ENCODE measurements at places on chromosomes 12 and 14. TPM values are rescaled to one million over a fixed set of nuclear protein-coding genes. Genes with fewer than 3 reads are reported as not detected.

The TSHR gene
- total RNA-seq: 0.87 TPM

DNA sequence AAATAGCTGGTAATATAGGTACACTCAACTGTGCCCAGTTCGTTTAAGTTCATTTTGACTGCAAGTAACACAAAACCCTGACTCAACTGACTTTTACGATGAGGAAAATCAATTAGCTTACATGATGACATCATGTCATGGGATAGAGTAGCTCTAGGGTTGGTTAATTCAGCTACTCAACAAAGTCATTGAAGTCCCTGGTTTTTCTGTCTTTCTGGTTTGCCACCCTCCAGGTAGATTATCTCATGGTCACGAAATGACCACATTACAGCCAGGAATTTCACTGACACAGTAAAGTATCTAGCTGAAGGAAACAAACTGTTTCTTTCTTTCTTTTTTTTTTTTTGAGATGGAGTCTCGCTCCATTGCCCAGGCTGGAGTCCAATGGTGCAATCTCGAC lies 68.5 kb upstream of the FUT8 start:
- H3K4me1 ChIP-seq: peaks cover 5% of the 10 kb centered on the region
- no peak overlapping the region for H3K4me3 ChIP-seq
- H3K27me3 ChIP-seq: no peaks in the 10 kb centered on the region
- no peak overlapping the region for H3K27ac ChIP-seq
- no peaks in the 10 kb centered on the region for H3K36me3 ChIP-seq

DNA sequence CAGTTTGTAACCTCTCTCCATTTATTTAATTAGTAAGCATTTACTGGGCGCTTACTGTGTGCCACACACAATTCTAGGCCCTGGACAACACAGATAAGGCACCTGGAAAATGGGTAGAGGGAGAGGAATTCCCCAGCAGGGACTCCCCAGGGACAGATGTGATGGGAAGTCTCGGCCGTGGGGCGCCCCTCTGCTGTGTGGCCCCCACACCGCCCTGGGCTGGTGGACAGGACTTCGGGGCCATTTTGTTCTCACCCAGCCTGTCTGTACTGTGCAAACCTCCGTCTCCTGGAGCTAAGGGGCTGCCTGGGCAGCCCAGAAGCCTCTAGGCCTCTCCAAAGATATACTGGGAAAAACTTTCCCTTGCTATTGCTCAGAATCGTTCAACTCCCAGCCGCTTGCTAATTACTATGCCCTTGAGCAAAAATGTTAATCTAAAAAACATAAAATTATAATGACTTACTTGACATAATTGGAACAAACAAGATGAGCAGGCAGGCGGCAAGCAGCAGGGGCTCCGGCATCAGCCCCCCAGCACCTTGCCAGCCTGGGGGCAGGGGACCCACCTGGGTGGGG lies 64.4 kb upstream of the NCOR2 start:
- peaks cover 37% of the 10 kb centered on the region for H3K4me1 ChIP-seq
- DNase-seq: no peak
- no peaks in the 10 kb centered on the region for H3K27me3 ChIP-seq
- H3K4me3 ChIP-seq: no peak overlapping the region

DNA sequence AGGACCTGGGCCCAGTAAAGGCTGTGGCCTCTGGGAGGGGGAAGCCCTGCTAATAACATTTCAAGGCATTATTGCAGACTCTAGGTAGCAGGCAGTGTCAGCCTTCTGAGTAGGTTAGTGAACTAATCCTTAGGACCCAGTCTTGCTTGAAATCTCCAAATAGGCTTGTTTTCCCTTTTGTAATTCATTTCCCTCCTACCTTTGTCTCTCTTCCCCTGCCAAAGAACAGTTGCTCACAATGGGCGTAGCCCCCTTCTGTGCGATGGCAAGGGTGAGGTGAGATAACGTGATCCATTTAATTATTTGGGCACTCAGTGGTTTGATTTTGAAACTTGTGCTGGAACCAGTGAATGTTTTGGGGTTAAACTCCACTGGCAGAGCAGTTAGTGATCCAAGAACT lies 10.9 kb downstream of the PELI2 start:
- H3K4me1 ChIP-seq: peaks cover 23% of the 10 kb centered on the region
- DNase-seq: no peak
- H3K27ac ChIP-seq: no peak overlapping the region
- H3K36me3 ChIP-seq: no peaks in the 10 kb centered on the region

DNA sequence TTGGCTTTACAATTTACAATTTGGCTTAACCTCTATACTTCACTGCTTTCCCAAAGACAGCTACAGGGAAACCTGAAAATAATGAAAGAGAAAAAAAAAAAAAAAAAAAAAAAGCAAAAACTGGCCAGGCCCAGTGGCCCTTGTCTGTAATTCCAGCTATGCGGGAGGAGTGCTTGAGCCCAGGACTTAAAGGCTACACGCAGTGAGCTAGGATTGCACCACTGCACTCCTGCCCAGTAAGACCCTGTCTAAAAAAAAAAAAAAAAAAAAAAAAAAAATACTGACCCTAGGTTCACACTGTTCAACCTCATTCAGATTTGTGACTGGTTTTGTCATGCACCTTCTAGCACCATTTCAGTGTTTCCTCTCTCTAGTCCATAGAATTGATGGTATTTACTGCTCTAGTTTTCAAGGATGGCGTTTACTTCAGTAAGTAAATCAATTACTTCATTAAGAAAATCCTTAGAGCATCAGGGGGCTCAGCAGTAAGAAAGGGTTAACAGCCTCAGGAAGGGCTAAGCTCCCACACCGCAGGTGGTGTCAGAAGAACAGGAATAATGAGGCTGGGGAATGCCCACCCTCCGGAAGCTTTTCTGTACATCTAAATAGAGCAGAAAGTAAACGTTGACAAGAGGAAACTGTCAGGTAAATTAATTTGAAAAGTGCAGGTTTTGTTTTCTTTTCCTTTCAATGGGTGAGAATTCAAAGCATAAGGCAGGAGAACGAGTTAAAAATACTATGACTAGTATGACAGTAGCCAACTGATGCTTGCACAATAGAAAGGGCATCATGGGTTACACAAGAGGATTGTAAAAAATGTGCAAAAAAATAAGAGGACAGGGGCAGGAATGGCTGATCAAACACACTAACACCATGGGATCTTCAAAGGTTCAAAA lies 115.0 kb upstream of the MDM1 start:
- H3K36me3 ChIP-seq: no peaks in the 10 kb centered on the region
- H3K27me3 ChIP-seq: no peaks in the 10 kb centered on the region
- no peak for DNase-seq
- H3K4me1 ChIP-seq: peaks cover 2% of the 10 kb centered on the region
- H3K4me3 ChIP-seq: no peak overlapping the region
- no peak overlapping the region for H3K27ac ChIP-seq

GRCh38 chr14:31489691-31490090 lies 1.9 kb upstream of the GPR33 start:
- DNase-seq: no peak
- H3K4me3 ChIP-seq: no peak overlapping the region
- no peaks in the 10 kb centered on the region for H3K27me3 ChIP-seq

DNA sequence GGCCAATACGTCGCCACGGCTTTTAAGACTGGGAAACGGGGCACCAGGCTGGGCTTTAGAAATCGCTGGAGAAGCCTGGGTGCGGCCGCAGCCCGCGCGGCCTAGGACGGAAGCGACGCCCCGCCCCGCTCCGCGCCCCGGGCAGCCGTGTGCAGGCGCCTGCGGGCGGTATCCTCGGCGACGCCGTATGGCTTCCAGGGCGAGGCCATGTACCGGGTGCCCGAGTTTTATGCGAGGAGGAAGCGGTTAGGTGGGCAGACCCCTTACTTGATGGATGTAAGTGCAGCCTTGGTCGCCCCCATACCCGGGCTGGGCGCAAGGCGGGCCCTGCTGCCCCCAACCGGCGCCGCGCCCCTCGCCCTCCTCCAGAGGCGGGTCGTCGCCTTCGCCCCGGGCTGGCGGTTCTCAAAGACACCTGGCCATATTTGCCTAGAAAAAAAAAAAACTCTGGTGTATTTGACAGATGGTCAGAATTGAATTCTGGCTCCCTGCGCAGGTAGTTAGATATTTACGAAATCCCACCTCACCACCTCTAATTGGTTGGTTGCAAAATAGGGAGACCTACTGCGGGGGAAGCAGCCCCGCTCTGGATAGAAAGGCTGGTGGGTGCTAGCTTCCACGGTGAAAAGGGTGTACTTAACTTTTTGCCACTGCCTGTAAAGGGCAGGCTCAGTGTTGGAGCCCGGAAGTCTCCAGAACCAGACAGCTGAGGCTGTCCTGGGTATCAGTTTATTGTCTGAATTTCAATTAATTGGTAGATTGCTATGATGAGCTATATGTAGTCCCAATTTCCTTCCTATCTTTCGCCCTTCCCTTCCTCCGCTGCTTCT lies at the start of gene PPP1R36:
Gene PPP1R36, plus strand, starts transcription at position 171 of the 830 bp plus-strand sequence. Its CDS starts 37 bp downstream, at position 208.
- H3K4me1 ChIP-seq: no peaks in the 10 kb centered on the region
- no peaks in the 10 kb centered on the region for H3K36me3 ChIP-seq
- H3K27me3 ChIP-seq: no peaks in the 10 kb centered on the region
- DNase-seq: peak; percentile 28
- peak within 1 kb of the TSS; percentile 59 for H3K4me3 ChIP-seq
